ENCODE measurements at places on chromosomes 11 and 22. TPM values are rescaled to one million over a fixed set of nuclear protein-coding genes. Genes with fewer than 3 reads are reported as not detected.

Gene OR6T1
- not detected for total RNA-seq

Gene LDHAL6A
- total RNA-seq: 0.10 TPM

Gene ZNF70
- total RNA-seq: 0.52 TPM

Gene GTSE1
- total RNA-seq: 0.52 TPM

Gene NXPE1
- not detected for total RNA-seq

Gene CRYBB2
- total RNA-seq: not detected

Gene DUSP8
- total RNA-seq: 12.5 TPM

Gene LARGE2
- total RNA-seq: 0.94 TPM

Gene PUS3
- total RNA-seq: 5.8 TPM

Gene SLC36A4
- total RNA-seq: 34.1 TPM

Gene RIBC2
- 0.31 TPM for total RNA-seq

Gene CABP4
- total RNA-seq: 2.6 TPM

Gene BAIAP2L2
- 0.31 TPM for total RNA-seq

Gene TBX10
- not detected for total RNA-seq

Gene MIF
- 66.7 TPM for total RNA-seq

Gene RPL3
- total RNA-seq: 4,267 TPM

Gene ROBO4
- total RNA-seq: 0.31 TPM

Gene SCGB2A2
- not detected for total RNA-seq

Gene RCOR2
- total RNA-seq: not detected

Gene C11orf86
- not detected for total RNA-seq

Gene SHANK2
- total RNA-seq: 0.21 TPM

Gene CCDC116
- not detected for total RNA-seq

Gene POTEH
- total RNA-seq: not detected

Gene SERPING1
- total RNA-seq: 2.4 TPM

Gene LBHD1
- 5.9 TPM for total RNA-seq

Gene TTC36
- not detected for total RNA-seq

Gene CNIH2
- total RNA-seq: 1.0 TPM

Gene IGLL1
- total RNA-seq: 0.31 TPM

Gene FREY1
- 1.6 TPM for total RNA-seq

Gene ACAT1
- 11.2 TPM for total RNA-seq

Gene OR4C45
- not detected for total RNA-seq

Gene SHISAL1
- not detected for total RNA-seq

Gene ESRRA
- total RNA-seq: 8.5 TPM

Gene SPINDOC
- 3.0 TPM for total RNA-seq

Gene IL18
- total RNA-seq: 13.0 TPM

Gene CLTCL1
- 1.7 TPM for total RNA-seq

Gene GDPD4
- not detected for total RNA-seq

Gene CHRNA10
- 0.31 TPM for total RNA-seq

Data from mononuclear cell (primary cell).